ENCODE measurements at places on chromosomes 11 and 22.

DNA sequence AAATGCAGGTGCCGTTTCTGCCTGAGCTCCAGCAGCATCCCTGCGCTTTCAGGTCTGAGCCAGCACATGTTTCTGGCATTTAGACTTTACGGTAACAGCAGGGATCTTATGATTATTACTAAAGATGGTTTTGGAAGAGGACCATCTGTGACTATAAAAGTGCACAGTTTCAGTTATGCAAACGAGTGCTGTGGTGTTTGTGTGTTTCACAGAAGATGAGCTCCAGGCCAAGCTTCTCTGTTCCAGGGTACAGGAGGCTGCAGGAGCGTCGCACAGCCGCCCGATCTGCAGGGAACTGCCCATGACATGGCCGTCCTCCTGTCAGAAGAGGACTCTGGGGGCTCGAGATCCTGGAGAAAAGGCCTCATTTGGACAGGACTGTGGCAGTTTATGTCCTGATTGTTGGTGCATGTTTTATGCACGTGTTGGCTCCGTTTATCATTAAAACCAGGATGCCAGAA, 297.3 kb downstream of the TBC1D22A start:
- DNase-seq = no peak

GRCh38 chr11:47461876-47462275, 12.9 kb upstream of the RAPSN start:
- no peak for DNase-seq

- DNase-seq = no peak
These were observed 18.9 kb downstream of the ADAMTS15 start for GRCh38 chr11:130467116-130467900.

GRCh38 chr22:50529897-50530579, at the start of gene TYMP:
Gene TYMP, minus strand, starts transcription at chr22:50530012. Its CDS starts 303 bp downstream, at chr22:50529709.
- DNase-seq = peak; percentile 62

DNA sequence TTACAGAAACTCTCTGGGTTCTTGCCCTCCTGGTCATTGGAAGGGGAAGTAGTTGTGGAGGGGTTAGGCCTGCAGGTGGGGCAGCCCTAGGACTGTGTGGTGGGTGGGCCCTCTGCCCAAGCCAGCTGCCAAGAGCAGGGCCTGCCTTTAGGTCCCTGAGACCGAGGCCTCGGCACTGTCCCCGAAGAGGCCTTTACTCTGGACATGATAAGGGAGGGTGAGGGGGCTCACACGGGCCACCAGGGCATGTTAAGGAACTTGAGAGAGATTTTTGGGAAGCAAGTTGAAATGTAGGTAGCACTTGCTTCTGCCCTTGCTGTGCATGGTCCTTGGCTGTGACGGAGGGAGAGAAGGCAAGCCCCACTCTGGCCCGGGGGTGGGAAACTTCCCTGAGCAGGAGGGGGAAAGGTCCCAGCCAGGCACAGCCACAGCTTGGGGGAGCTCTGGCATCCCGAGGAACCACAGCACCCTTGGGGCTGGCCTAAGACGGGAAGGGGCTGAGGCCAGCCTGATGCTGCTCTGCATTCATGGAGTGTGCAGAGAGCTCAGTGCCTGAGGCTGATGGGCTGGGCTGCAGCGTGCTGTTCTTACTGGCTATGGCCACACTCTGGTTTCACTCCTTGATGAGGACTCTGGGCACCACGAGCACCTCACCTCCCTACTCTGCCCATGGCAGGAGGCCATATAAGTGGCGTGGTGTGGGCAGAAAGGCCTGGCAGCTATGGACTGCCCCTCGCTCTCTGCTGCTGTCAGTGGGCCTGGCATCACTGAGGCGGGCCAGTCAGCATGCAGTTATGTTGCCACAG, 7.8 kb upstream of the RANBP1 start:
- no peak for DNase-seq

DNA sequence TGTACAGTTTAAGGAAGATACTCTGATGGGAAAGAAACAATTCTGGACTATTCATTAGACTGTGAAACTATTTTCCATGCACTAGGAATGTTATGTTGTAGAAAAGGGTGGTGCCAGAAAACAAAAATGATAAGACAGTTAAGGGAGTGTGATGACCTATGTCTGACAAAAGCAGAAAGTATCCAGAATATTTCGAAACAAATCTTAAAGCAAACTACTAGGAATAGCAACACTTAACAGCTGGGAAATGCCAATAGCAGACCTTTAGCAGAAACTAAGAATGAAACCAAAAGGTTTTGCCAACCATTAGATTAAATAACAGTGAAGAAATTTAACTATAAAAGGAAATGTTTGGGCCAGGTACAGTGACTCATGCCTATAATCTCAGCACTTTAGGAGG, 3.3 kb upstream of the ARHGAP20 start:
- no peak for DNase-seq

DNA sequence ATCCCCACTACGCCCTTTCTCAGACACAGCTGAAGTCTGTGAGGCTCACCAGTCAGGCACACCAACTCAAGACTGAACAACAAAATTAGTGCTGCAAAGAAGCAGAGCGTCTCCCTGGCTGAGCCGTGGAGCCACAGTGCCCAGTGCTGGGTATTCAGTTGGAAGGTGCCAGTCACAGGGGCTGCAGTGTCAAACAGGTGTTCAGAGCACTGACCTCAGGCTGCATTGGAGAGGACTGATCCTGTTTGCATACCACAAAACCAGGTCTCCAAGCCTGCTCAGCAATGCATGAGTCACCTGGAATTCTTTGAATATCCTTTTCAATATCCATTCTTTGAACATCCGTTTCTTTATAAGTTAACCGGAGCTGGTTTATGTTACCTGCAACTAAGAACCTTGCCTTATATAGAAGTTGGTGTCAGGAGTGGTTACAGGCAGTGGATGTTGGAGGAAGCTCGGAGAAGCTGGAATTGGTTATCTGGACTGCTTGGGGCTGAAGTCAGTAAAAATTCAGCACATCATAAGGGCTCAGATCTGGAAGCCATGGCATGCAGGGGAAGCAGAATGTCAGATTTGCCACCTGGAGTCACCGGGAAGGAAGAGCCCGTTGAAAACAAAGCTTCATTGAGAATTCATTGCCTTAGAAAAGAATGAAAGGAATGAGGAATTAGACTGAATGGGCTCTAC, 30.3 kb downstream of the PDGFB start:
- no peak for DNase-seq

- no peak for DNase-seq
These were observed 491.8 kb downstream of the ETS1 start for GRCh38 chr11:128095466-128095981.

- DNase-seq = no peak
These were observed 485.7 kb upstream of the ANO5 start for GRCh38 chr11:21707116-21707739.
